ENCODE measurements at places on chromosomes 6 and 20.

DNA sequence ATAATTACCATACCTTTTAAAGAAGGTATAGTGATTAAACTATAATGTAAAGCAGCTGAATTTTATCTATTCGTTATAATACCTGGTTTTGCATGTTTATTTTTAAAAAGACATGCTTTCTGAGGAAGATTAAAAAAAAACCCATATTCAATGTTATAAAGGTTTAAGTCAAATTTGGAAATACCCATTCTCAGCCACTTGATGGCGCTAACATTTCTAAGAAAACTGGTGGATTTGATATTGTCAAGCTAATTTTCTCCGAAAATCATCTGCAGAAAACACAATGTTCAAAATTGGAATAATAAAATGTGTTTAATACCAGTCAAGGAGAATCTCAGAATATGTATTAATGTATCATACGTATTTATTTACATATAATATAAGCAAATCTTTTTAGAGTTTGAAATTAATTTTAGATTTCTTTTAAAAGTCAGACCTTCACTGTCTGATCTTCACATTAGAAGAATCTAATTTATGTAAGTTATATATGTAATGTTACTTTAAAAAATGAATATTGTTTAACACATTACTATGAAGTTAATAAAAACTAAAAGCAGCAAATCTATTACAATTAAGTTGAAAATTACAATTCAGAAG lies 35.0 kb downstream of the SHPRH start:
- peak; percentile 26 for DNase-seq

- DNase-seq = no peak
Observed at GRCh38 chr6:167841981-167842380, 15.3 kb downstream of the AFDN start.

GRCh38 chr6:144460327-144461095 lies 175.4 kb downstream of the UTRN start:
- DNase-seq = no peak

DNA sequence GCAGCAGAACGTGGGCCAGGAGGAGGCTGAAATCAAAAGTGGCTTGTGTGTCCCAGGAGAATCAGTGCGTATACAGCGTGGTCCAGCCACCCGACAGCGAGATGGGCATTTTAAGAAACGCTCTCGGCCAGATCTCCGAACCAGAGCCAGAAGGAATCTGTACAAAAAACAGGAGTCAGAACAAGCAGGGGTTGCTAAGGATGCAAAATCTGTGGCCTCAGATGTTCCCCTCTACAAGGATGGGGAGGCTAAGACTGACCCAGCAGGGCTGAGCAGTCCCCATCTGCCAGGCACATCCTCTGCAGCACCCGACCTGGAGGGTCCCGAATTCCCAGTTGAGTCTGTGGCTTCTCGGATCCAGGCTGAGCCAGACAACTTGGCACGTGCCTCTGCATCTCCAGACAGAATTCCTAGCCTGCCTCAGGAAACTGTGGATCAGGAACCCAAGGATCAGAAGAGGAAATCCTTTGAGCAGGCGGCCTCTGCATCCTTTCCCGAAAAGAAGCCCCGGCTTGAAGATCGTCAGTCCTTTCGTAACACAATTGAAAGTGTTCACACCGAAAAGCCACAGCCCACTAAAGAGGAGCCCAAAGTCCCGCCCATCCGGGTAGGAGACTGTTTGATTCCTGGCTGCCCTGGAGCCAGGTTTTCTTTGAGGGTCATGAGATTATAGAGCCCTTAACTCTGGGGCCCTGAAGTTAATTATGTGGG lies 75.3 kb downstream of the ASXL1 start:
- DNase-seq = no peak

DNA sequence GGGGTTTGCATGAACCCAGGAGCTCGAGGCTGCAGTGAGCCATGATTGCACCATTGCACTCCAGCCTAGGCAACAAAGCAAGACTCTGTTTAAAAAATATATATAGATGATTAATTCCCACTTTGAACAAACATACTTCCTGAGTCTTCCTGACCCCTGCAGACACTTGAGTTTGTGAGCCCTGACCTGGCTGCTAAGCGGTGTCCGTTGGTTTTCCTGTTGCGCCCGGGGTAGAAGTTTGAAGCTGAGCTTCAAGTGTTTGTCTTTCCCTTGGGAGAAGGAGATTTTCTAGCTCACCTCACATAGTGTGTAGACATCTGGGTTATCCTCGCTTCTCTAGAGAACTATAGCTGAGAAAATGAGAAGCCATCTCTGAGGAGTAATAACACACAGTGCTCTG lies 11.7 kb upstream of the BCAS1 start:
- no peak for DNase-seq

DNA sequence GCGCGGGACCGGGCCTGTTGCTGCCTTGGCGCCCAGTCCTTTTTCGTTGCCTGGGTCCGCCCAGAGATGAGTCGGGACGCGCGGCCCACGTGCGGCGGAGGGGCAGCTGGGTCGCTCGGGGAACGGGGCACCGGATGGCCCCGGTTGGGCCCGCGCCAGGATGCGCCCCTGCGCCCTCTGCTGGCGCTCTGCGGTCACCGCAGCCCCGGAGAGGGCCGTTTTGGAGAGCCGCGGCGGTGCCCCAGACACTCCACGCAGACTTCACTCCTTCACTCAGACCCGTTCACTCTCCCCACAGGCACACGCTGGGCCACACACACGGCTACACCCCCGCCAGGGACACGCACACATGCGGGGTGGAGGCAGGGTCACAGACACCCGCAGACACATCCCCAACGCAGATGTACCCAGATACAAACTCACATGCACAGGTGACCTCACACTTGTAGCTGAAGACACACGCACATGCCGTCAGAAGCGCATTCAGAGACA lies 38.8 kb downstream of the SRC start:
- DNase-seq = peak; percentile 95

- DNase-seq = peak; percentile 82
Observed at GRCh38 chr6:32195902-32196681, 3.6 kb upstream of the GPSM3 start.

DNA sequence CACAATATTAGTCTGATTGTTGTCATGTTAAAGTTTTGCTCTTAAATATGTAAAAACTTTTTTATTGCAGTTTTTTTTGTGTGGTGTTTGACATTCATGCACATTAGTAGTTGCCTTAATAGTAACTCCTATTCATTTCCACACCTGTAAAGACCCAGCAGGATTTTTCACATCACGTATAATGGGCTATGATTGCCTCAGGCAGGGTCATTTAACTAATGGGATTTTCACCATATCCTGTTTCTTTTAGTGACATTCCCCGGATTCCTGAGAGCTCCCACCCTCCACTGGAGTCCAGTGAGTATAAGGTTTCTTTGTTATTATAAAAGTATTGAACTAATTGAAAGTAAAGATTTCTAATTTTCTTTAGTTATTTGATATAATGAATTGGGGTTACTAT lies 359.2 kb downstream of the RIMS1 start:
- peak; percentile 13 for DNase-seq

GRCh38 chr20:57351042-57351783 lies at the start of gene RAE1:
Gene RAE1, plus strand, starts transcription at chr20:57351255. Its CDS starts 2,784 bp downstream, at chr20:57354039.
- peak; percentile 87 for DNase-seq
